ENCODE measurements at places on chromosomes 5 and 9. TPM values are rescaled to one million over a fixed set of nuclear protein-coding genes. Genes with fewer than 3 reads are reported as not detected.
A peak's percentile ranks its signal among the peaks of the same experiment; 100 is the strongest.

DNA sequence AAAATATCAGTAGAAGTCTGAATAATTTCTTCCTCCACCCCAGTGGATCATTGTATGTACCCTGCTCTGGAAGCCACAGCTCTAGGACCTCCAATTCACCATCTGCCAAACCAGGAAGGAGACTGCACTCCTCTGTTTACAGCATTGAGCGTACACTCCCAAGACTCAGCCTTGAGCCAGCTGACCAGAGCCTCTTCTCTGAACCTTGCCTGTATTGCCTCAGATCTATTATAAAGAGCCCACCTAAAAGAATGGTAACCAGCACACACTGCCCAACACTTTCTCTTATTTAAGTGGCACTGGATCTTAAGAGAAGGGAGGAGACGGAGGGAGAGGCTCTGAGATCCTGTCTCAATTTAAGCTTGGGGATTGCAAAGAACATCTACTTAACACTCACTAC lies 217.8 kb upstream of the RASEF start:
- no peak for DNase-seq

DNA sequence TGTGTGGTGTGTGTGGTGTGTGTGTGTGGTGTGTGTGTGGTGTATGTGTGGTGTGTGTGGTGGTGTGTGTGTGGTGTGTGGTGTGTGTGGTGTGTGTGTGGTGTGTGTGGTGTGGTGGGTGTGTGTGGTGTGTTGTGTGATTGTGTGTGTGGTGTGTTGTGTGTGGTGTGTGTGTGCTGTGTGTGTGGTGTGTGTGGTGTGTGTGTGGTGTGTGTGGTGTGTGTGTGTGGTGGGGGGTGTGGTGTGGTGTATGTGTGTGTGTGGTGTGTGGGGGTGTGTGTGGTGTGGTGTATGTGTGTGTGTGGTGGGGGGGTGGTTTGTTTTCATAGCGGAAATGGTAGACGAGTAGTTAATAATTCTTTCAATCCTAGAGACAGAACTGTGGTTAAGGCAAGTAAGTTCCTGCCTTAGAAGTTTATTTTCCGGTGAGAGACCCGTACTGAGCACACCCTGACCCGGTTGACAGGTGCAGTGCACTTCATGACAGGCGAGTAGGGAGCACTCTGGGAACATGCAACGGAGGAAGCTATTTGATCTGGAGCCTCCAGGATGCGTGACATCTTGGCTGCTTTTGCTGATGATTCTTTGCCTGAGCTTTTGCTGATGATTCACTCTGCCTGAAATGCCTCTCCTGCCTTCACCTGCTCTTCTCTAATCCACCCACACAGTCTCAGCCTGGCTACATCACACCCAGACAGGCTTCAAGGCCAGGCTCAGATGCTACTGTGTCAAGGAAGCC lies 21.7 kb upstream of the FAT2 start:
- no peak for DNase-seq

DNA sequence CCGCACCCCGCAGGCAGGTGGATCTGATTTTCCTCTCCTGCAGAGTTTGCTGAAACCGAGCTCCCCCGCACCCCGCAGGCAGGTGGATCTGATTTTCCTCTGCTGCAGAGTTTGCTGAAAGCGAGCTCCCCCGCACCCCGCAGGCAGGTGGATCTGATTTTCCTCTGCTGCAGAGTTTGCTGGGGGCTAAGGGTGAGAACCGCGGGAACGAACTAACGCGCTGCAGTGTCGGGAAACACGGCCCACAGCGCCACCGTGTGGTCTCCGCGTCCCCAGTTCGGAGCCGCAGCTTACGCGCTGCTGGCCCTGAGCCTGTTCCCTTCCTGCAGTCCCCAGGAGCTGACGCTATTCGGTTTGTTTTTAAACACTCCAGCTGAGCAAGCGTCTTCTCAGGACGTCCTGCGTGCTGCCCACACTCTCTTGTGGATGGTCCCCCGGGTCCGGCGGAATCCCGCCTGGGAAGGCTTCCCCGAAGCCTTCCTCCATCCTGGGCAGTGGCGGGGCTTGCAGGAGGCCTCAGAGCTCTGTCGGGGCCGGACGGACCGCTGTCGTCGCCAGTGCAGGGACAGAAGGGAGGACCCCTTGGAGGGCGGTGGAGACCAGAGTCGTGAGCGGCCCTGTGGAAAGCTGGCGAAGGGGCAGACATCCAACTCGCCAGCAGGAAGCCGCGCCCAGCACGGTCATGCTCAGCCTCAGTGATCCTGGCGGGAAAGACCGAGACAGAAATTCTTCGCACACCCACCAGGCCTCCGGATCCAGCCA lies 121.2 kb upstream of the LPCAT1 start:
- peak; percentile 90 for DNase-seq

DNA sequence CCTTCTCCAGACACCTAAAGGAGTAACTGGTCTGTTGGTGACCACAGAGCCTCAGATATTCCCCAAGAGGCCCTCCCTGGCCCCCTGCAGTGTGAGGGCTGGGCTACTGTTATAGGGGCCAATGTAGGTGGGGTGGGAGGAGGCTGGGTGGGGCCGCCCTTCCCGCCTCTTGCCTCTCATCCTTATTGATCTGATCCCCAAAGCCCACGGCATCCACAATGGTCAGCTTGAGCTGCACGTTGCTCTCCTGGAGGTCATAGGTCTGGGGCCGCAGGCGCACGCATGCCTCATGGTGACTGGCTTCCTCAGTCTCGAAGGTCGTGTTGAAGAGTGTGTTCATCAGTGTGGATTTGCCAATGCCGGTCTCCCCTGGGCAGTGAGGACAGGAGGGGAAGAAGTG lies 13.0 kb downstream of the SEPTIN8 start:
- DNase-seq = no peak

The CD72 gene
- total RNA-seq = 0.77 TPM
